Transverse colon (tissue), 4 donors: ENCODE measurements at places on chromosomes 12 and 14. TPM values are rescaled to one million over a fixed set of nuclear protein-coding genes. Genes with fewer than 3 reads are reported as not detected.

- DNase-seq: peak; percentile 68
Measured at GRCh38 chr12:108305520-108305919, 33.6 kb downstream of the CMKLR1 start.

GRCh38 chr12:126895951-126896913, 1370.7 kb upstream of the TMEM132C start:
- DNase-seq: no peak

DNA sequence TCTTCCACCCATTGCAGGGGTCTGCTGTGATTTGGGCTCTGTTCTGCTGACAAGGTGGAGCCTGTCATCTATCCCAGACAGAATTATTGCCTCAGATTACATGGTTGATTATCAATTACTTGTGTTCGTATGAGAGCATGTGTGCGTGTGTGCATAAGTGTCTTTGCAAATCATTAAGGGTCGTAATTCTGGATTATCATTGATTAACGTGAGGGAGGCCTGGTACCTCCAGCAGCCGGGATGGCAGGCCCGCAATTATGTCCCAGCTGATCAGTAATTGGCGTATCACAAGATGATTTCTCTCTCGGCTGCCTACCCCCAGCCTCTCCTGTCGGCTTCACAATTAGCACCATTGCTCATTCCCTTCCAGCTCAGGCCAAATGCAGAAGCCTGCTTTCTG, 29.6 kb upstream of the IRF2BPL start:
- DNase-seq: no peak

The KLRD1 gene
- total RNA-seq: 2.6 TPM
